ENCODE measurements at places on chromosomes 13 and 19.

GRCh38 chr19:2902590-2903218 is 2.0 kb downstream of the ZNF57 start:
- no peak for DNase-seq

DNA sequence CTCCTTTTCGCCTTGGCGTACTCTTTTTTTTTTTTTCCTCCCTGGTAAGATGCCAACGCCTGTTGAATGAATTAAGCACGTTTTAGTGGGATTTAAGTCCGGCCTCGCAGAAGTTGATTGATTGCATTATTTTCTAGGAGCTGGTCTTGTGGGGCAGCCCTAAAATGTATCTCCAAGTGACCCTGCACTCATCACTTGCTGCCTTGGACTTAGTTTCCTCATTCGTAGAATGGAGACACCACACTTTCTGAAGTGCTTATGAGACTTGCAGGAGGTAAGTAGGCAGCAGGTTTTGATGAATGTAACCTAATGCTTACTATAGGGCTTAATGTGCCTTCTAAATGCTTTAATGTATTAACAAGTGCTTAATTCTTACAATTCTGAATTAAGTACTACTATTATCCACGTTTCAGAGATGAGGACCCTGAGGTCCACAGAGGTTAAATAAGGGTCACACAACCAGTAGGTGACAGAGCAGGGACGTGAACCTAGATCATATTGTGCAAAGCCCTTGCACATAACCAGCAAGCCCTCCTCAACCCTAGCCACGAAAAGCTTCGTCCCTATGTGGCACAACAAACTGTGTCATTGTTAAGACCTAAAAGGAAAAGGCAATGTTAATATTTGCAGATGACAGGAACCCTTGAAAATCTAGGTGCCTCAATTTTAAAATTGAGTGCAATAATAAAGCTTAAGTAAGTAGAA is 514 bp upstream of the ARGLU1 start:
- no peak for DNase-seq

- DNase-seq, result no peak
These were observed 165.0 kb downstream of the TM9SF2 start for GRCh38 chr13:99666146-99666805.

DNA sequence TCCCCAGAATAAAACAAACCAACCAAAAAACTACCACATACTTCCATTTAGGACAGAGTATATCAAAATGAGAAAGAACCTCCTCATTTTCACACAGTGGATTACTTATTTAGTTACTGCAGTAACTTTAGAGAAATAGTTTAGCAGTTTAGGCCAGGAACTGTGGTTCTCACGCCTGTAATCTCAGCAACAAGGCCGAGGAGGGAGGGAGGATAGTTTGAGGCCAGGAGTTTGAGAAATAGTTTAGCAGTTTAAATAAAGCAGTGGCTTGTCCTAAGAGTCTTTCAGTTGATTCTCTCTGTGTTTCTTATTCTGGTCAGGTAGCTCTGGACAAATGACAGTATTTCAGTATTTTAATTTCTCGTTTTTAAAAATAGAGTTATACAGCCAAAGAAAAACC is 9.4 kb downstream of the HMGB1 start:
- no peak for DNase-seq

GRCh38 chr19:4717191-4717965 is 6.3 kb downstream of the DPP9 start:
- DNase-seq, result no peak

DNA sequence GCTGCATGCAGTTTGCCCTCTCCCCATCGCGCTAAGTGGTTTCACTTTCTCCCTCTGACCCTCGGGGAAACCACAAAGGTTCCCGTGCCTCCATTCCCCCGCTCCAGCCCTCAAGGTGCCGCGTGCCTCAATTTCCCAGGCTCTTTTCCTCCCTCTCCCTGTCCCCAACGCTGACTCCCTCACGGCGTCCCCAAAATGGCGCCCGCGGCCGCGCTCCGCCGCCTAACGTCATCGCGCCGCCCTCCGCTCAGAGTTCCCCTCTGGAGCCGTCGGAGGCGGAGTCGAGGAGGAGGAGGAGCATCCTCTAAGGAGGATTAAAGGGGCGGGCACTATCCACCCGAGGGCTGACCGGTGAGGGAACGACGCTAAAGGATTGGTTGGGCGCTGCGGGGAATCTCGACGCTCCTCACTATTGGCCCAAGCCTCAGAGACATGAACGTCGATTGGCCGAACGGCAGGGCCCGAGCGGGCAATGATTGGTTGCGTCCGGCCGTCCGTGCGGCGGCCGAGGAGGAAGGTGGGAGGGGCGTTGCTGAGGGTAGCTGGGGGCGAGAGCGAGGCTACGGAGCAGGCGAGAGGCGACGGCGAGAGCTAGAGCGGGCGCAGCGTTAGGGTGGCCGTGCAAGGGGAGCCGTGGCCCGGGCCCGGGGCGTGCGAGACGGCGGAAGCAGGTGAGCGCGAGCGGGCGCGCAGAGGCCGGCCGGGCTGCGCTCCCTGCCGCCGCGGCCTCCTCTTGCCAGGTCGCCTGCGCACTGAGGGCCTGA is at the start of gene ZNF574:
ZNF574 (plus strand) TSS at position 551 of the 764 bp plus-strand sequence. CDS start 2,441 bp downstream, outside the sequence.
- DNase-seq, result peak; percentile 98

- no peak for DNase-seq
These were observed 2.3 kb downstream of the ITGBL1 start for GRCh38 chr13:101454767-101455166.

GRCh38 chr19:38868551-38868950 is 9.5 kb downstream of the RINL start:
- no peak for DNase-seq

GRCh38 chr19:40403262-40403984 is 9.8 kb downstream of the PRX start:
- peak; percentile 66 for DNase-seq

GRCh38 chr13:66951426-66951825 is 278.7 kb downstream of the PCDH9 start:
- no peak for DNase-seq

- DNase-seq, result no peak
These were observed 112.0 kb downstream of the TBC1D4 start for GRCh38 chr13:75369981-75370380.

DNA sequence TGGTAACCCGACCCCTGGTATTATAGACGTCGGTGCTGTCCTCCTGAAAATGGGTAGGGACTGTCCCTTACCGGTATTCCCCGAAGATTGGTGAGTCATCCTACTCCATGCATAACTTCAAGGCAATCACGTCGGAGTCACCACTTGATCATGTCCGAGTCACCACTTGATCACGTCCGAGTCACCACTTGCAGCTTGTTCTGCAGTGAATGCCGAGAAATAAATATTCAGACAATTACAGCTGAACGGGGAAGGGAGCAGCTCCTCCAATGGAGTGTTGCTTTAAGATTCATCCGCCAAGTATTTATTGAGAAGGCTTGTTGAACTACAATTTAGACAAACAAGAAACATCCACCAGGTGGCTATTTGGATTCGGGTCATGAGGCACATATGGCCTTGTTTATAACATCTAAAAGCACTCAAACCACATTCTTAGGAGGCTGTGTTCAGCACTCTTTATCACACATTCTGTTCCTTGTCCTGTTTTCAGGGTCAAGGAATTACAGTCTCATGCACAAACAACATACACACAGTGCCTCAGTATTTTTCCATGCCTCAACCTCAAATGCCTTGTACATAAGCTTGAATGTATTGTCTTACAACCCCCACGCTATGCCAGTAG is 43.1 kb downstream of the ZNF726 start:
- no peak for DNase-seq

DNA sequence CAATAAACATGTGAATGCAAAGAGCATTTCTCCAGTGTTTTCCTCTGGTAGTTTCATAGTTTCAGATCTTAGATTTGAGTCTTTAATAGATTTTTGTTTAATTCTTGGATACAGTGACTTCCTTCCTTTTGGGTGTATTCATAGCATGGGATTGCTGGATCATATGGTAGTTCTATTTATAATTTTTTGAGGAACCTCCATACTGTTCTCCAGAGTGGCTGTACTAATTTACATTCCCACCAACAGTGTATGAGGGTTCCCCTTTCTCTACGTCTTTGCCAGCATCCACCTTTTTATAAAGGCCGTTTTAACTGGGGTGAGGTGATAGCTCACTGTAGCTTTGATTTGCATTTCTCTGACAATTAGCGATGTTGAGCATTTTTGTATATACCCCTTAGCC is 9.3 kb upstream of the CALM3 start:
- no peak for DNase-seq

GRCh38 chr19:5837761-5838352 is 1.6 kb downstream of the FUT6 start:
- no peak for DNase-seq

DNA sequence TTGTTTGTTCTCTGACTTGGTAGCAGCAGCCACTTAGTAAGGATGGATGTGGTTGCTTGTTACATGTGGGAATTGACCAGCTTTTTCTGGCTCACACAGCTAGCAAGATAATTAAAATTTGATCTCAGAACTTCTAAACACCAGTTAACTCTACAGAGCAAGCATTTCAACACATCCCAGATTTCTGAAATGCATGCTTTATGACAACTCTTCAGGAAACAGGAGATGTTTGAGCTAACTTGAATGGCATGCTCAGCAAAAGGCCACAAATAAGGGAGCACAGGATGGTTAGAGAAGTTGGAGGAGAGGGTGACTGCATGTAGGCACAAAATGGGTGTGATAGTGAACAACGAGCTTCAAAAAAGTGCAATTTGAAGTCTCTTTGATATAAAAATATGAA is 167.1 kb upstream of the SPRY2 start:
- no peak for DNase-seq

GRCh38 chr13:86051134-86052103 is 252.2 kb upstream of the SLITRK6 start:
- DNase-seq, result no peak

GRCh38 chr13:28117689-28118377 is 17.5 kb upstream of the FLT3 start:
- no peak for DNase-seq

GRCh38 chr19:17806945-17807344 is 12.0 kb downstream of the B3GNT3 start:
- DNase-seq, result no peak

DNA sequence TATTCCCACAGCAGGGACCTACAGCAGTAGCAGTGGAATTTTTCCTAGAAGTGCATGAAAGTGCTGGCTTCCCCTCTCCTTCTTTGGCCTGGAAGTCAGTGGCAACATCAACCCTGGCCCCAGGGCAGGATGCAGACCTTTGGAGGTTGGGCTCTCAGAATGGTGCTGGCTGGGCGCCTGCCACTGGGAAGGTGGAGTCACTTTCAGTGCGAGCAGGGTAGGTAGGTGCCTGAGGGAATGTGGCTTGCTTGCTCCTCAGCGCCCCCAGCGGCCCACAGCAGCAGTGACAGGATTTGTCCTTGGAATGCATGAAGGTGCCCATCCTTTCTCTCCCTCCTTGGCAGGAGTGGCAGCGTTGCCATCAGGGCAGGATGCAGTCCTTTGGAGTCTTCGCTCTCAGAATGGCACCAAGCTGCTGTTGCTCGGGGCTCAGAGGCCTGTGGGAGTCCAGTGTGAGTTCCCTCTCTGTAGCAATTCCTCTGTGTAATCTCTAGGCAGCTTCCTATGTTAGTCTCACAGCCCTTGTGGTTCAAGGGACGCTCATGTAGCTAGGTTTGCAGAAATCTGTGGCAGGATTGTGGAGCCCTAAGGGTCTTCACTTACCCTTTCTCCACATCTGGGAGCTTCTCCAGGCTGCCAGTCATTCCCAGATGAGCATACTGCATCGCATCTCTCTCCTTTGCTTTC is 354.4 kb upstream of the DACH1 start:
- DNase-seq, result no peak

GRCh38 chr19:39810424-39810823 is 23.5 kb downstream of the DYRK1B start:
- no peak for DNase-seq

- no peak for DNase-seq
These were observed 187.3 kb downstream of the ZNF536 start for GRCh38 chr19:30559446-30559845.

DNA sequence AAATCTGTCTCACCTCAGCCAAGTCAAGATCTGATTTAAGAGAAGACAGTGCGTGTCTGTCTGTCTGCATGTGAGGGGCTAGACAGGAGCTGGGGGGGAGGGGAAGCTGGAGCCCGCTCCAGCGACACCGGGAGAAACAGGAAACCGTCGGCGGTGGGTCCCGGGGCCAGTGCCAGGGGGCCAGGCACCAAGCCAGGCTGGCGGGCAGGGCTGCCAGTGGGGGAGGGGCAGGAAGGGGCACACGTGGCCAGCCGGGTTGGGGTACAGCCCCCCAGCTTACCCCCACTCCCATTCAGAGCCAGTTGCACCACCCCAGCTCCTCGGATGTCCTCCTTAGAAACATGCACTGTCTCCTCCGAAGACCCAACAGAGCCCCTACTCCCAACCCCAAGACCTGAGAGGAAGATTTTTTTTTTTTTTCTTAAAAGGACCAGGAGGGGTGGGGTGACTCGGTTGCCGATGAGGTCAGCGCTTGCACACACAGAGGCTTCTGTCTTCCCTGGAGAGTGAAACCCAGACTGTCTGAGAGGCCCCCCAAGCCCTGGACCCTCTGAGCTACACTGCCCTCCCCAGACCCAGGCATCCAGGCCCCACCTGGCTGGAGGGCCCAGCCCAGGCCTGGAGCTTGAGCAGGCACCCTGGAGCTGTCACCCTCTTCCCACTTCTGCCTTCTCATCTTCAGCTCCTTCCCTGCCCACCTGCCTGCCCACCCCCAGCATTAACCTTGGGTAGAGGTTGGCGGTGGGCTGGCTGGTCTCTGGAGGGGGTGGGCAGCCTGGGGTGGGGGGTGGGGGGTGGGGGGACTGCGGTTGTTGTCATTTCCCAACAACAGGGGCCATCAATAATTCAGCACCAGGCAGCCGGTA is 4.0 kb downstream of the ERF start:
- DNase-seq, result no peak

DNA sequence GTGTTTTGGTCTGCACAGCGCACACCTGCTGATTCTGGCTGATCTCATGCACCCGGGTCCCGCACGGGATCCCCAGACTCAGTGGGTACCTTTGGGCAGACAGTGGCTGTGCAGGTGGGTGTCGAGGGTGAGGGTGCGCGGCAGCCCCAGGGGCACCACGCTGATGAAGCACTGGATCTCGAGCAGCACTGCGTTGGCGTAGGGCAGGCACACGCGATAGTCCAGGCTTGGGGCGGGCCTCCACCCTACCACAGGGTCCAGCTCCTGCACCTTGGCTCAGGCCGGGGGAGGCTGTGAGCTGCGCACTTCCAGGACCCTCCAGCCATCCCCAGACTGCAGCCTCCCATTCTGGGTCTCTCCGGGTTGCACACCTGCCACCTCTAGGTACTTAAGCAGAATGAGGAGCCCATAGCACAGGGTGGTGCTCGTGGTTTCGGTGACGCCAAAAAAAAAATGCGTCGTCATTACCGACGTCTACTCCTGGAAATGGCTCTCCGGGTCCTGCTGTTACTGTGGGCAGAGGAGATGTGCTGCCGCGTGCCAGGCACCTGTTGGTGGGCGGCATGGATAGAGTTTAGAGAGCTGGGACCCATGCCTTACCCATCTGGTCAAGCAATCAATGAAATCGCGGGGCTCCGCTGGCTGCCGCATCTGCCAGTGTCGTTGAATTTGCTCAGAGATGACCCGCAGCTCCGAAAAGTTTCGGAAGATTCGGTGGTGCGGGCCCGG is 10.5 kb downstream of the EGLN2 start:
- DNase-seq, result no peak

GRCh38 chr19:49954933-49955332 is 6.0 kb downstream of the SIGLEC11 start:
- DNase-seq, result no peak

Measured in effector memory CD8-positive, alpha-beta T cell (primary cell).